Suppressor macrophage (primary cell): ENCODE measurements at places on chromosomes 2 and 18.

DNA sequence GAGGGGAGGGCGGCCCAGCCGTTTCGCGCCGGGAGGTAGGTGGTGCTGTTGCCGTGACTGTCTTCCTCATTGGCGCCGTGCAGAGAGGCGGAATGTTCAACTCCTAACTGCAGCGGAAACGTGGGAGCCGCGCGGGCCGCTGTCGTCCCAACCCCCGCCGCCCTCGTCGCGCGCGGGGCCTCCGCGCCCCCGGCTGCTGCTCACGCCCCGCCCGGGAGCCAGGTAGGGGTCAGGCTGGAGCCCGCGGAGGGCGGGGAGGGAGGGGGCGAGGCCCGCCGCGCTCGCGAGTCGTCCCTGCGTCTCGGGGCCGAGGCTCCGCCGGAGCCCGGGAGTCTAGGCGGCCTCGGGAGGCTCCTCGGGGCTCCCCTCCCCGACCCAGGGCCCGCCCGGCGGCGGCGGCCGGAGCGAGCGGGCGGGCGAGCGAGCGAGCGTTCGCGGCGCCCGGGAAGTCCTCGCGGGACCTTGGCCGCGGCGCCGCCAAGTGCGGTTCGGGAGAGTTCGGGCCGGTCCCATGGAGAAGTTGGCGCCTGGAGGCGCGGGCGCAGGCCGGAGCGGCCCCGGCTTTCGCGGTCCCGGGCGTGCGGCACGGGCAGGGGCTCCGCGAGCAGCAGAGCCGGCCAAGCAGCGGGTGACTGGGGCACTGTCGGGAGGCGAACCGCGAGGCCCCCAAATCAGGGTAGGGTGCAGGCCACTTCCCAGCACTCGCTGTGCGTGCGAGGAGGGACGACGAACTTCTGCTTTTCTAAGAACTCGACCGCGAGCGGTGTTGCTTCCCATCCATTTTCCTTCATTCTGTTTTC, at the start of gene MAP3K20:
TSS of gene MAP3K20 (plus strand) at position 66 of the 800 bp plus-strand sequence. CDS start 15,186 bp downstream, outside the sequence.
- peak; percentile 87 for DNase-seq

DNA sequence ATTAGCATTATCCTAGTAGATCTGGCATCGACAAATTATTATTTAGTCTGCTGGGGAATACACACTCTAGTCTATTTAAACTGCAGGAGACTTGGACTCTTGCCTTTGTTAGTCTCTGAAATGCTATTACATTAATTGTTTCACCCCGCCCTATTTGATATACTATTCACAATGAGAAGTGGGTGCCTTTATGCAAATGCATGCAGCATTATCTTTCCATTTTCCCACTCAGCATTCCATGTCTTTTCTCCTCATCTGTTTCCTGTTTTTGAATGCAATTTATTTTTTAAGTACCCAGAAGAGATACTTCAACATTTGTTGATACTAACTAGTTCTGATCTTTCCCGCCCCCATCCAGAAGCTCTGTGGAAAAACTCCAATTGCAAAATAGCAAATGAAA, 395.3 kb upstream of the NXPH2 start:
- DNase-seq: no peak

GRCh38 chr2:15652801-15653200, 61.1 kb downstream of the DDX1 start:
- DNase-seq: no peak

DNA sequence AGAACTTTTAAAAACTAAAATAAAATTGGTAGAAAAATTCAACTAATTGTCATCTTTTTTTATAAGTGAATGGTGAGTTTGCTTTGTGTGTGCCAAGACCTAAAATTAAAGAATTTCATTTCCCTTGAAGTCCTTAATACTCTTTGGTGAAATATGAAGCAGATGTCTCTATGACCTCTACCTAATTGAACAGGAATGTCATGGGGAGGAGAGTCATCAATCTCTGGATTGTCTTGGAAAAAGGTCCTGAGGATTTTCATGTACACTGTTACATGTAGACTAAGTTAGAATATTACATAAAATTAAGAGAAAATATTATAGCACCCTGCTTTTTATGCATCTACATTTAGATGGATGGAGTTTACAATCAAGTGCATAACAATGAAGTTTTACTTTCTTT, 177.9 kb upstream of the LRP1B start:
- DNase-seq: no peak

DNA sequence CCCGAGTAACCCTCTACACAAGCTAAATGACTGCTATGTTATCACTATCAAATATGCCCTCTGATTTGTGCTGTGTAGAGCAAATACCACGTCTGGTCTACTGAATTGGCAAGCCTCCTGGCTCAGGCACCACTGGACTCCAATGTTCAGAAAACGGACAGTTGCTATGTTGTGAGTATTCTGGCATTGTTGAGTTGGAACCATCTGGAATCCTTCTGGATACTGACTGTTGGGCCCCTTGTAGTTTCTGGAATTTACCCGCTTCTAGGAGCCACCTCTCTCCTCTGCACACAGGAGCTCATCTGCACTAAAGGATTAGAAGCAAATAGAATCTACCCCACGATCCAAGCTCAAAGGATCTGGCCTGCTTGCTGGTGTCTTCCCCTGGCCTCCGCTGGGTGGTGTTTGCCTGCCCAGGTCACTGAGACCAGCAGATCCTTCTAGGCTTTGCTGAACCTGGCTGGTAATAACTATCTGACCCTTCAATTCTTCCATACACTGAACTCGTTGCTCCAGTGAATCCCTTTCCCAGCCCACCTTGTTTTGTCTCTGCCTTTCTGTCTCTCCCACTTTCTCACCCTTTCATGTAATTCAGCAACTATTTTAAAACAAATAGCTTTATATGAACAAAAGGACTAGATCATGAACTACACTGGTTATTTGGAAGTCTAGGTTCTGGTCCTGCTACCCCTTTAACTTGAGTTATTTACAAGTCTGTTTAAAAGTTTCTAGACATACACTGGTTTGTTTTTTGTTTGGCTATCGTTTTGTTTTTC, 2.1 kb upstream of the HAAO start:
- no peak for DNase-seq

DNA sequence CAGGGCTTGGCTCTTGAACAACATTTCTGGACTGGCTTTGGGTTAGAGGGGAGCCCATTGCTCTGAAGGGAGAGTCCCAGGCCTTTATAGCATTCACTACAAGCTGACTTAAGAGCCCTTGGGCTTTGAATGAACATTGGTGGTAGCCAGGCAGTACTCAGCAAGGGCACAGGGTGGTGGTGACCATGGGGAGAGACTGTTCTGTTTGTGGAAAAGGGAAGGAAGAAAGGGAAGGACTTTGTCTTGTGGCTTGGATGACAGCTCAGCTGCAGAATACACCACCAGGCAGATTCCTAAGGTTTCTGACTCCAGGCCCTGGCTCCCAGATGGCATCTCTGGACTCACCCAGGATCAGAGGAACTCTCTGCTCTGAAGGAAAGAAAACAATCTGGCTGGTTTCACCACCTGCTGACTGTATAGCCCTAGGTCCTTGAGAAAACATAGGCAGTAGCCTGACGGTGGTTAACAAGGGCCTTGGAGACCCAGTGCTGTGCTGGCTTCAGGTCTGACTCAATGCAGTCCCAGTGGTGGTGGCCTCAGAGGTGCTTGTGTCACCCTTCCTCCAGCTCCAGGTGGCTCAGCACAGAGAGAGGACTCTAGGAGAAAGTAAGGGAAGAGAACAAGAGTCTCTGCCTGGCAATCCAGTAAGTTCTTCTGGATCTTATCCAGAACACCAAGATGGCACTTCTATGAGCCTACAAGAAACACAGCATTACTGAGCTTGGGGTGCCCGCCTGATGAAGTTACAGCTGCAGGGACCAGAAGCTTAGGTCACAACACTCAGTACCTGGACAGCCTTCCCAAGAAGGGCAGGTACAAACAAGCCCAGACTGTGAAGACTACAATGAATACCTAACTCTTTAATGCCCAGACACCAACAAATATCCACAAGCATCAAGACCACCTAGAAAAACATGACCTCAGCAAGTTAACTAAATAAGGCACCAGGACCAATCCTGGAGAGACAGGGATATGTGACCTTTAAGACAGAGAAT, 16.4 kb upstream of the ABCB11 start:
- DNase-seq: peak; percentile 53

DNA sequence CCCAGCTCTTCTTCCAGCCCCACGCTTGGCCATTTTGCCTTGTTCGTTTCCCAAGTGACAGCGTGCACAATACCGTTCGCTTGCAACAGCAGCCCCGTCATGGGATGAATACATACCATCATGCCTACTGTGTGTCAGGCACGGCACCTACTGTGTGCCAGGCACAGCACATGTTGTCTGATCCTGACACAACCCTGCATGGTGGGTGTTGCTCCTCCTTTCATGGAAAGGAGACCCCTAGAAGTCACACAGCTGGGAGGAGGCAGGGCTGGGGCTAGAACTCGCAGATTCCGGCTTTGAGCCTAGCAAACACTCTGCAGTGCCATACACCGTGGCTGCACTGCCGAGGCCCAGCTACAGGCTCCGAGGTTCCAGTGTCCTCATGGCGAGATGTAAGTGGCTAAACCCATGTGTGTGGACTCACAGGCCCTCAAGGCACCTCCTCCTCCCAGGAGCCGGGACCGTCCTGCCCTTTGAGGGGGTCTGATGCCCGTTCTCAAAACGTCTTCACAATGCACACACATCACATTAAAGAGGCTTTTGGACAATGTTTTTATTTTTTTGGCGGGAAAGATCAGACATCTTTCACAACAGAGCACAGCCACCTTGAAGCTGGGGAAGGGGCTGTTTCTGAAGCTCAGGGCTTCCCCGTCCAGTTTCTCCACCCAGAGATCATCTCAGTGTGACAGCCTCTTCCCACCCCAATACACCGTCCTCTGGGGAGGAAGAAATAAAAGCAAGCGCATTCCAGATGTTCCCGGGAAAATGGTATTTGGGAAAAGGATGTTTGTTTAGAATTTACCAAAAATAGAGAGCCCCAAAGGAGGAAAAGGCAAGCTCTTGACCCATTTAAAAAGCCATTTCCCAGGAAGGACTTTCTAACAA, 64.9 kb downstream of the HS1BP3 start:
- no peak for DNase-seq

DNA sequence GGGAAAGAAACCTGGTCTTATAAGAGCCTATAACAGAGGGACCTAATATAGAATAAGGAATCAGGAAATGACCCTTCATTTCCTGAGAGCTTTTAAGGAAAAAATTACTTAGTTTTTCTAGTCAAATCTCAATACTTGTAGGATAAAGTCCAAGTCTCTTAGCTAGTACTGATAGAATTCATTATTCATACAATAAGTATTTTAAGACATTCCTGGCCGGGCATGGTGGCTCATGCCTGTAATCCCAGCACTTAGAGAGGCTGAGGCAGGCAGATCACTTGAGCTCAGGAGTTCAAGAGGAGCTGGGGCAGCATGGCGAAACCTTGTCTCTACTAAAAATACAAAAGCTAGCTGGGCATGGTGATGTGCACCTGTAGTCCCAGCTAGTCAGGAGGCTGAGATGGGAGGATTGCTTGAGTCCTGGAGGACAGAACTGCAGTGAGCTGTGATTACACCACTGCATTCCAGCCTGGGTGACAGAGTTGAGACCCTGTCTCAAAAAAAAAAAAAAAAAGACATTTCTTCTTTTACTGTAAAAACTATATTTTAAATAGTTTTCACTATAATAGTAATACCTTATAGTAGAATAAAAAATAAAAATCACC, 3.2 kb downstream of the RAB3GAP1 start:
- DNase-seq: no peak

DNA sequence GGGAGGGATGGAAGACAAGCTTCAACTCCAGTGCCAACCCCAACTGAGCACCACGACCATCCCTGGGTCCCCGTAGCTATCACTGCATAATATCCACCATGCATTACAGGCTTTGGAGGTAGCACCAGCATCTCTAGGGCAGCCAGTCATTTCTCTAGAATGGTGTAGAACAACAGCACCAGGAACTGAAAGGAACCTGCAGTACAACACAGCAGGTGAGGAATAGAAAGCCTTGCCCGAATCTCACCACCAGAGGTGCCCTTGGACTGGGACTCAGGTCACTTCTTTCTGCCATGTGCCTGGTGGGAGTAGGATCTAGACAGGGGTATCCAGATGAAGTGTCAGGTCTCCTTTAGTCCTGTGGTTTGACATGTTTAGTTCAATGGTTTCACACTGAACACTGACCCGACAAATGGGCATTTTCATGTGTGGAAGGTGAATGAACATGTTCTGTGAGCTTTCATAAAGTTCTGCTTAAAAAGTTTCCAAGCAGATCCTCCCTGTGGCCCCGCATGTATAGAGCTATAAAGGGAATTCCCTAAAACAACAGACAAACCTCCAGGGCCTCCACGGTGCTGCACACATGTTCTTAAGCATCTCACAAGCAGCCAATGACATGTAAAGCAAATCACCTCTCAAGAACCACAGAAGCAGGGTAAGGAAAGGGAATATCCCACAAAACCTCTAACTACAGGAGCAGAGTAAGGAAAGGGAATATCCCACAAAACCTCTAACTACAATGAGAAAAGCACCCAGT, 208.3 kb downstream of the AFF3 start:
- no peak for DNase-seq

- DNase-seq: peak; percentile 77
Measured at GRCh38 chr2:98936353-98937351, 627 bp upstream of the CRACDL start.

GRCh38 chr18:73835656-73836364, 311.8 kb downstream of the FBXO15 start:
- no peak for DNase-seq

DNA sequence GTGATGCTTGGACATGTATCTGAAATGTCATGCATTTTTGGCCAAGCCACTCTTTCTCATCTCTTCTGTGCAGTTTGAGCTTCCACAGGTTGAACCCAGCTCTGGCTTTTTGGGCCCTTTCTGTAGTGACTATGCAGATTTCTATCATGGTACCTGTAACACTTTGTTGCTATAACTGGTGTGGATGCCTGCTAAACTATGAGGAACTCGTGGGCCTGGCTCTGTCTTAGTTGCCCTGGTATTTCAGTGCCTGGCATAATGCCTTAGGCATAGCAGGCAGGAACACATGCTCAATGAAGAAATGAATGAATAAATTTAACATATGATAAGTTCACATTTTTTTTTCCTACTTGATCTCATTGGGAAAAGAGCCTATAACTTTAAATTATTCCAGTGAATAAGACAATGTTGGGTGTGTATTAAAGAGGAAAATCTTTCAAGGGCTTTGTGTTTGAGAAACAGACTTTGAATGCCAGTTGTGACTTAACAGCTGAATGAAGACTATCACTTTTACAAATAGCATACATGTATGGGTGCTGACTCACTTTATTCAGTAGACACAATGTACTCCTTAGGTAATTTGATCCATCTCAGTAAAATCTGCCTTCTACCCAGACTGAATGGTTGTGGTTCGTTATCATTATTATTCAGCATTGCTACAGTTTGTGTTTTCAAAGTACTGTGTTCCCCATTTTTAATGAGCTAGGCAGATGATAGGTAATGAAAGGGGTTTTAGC, 86.4 kb upstream of the MAP4K3 start:
- DNase-seq: no peak

DNA sequence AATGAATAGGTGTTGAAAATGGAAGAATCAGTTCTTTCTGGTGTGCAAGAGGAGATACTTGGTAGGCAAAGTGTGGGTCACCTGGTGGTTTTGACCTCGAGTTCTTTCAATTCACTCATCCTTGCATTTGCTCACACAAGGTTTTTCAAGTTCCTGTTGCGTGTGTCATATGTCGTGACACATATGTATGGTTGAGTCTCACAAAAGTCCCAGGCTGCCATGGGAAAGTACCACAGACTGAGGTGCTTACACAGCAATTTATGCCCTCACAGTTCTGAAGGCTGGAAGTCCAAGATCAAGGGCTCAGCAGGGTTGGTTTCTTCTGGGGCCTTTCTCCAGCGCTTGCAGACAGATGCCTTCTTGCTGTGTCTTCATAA, 64.4 kb downstream of the NCK2 start:
- DNase-seq: no peak

GRCh38 chr2:61946666-61947065, 41.2 kb downstream of the COMMD1 start:
- no peak for DNase-seq
